Eye (tissue), 1 donor: ENCODE measurements at places on chromosomes 7 and 10.
A peak's percentile ranks its signal among the peaks of the same experiment; 100 is the strongest.

- DNase-seq: no peak
These were observed 731.4 kb downstream of the KCNMA1 start for GRCh38 chr10:76906256-76906655.

DNA sequence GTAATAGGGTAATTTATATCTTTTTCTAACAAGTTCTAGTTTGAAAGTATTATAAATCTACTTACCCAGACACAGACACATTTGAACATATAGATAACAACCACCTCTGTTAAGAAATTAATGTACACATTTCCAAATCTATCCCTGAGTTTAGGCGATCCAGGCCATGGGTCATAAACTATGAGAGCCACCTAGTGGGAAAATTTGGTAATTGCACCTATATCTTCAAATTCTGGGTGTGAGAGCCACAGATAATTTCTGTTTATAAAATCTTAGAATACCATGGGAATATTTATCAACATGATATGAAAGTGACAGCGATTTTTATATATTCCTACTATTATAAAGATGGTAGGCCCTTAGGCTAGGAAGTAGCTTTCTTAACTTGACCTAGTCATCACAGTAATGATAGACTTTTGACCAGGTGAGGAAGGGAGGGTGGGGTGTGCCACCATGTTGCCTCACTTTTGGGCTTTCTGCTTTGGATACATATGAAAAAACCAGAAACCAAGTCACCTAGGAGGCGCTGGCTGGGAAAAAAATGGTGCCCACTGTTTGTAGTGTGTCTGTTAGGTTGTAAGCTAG lies 8.0 kb upstream of the EPHA1 start:
- DNase-seq: peak; percentile 84

DNA sequence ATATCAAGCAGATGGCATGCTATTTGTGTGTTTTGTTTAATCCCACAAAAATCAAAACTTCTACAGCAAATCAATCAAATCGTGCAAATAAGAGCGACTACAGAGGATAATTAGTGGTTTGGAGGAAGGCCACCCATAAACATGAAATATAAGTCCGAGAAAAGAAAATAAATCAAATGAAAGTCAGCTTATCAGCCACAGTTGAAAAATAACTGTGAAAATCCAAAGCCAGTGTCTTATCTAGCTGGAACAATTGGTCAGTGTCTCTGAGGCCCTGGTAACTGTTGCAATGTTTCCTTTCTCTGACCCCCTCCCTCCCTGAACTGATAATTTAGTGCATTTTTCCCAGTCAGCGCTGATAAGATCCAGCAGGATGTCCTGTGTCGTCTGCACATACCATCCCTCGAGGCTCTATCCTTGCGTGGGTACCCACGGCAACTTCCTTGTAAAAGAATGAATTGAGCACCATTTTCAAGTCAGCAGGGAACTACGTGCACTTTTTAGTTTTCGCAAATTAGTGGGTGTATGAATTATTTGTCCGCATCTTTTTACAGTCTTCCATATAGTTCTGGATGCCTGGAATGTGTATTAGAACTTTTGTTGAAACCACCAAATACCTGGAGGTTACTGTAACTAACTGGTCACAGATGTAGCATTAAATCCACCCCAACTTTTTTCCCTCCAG lies 10.8 kb upstream of the JCAD start:
- peak; percentile 50 for DNase-seq

DNA sequence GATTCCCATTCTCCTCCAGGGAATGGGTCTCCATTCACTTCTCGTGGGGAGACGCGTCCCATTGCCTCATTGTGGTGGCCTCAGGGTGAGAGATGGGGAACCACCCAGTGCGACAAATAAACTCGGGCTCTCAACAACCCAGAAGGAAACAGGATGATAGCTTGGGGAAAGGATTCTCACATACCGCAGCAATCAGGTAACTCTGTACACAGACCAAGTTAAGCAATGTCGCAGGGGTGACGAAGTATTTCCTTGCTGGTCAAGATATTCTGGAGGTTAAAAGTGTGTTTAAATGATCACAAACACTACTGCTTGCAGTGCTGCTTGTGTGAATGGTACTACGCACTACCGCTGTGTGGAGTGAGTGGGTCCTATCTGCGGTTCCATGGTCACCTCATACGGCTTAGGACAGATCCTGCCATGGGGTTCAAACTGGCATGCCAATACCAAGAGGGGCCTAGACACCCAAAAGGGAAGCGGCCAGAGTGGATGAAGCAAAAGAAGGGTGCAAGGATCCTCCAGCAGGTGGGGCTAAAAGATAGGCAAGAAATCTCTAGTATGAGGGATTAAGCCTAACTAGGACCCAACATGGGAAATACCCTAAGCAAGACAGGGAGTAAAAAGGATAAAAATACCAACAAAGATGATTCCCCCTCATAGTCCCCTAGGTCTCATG lies 143.8 kb upstream of the TMEM106B start:
- DNase-seq: peak; percentile 81

DNA sequence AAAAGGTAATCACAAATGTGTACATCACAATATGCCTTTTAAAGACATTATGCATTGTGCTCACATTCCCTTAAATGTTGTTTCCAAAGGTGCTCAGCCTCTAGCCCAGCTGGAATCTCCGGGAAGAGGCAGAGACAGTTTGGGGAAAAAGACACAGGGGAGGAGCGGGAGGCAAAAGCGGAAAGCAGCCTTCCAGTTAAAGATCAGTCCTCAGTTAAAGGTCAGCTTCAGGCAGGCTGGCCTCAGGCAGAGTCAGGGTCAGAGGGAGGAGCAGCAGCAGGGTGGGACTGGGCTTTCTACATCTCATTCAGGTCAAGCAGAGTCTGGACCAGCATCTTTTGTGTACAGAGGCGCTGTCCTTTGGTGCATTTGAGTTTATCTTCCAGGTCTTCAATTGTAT lies 18.6 kb downstream of the ST7 start:
- DNase-seq: no peak

- DNase-seq: no peak
These were observed 16.8 kb downstream of the ATP6V1F start for GRCh38 chr7:128879461-128879938.

DNA sequence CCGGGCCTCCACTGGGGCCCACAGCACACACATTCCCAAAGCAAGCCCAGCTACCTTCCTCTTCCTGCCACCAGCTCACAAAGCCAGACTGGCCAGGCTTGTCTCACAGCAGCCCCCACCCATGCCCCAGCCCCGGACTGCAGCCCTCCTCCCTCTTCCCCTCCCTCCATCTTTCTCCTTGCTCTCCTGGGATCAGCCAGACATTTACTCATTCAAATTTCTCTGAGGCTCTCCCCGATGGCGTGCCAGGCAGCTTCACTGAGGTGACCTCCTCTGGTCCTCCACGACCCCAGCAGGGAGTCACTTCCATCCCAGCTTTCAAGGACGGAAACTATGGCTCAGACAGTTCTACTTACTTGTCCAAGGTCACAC lies 187.5 kb downstream of the GRID1 start:
- no peak for DNase-seq

DNA sequence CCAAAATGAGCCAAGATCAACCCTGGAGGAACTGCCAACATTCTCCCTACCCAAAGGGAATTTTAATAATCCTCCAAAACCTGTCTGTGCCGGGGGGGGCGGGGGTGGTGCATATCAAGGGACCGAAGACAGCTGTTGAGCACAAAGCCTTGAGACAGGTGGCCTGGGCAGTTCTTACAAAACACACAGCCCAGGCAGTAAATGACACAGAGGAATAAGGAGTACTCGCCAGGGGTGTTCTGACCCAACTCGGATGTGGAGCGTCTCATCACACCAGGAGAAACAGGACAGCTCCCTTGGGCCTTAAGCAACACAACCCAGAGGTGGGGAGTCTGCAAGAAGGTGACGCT lies 35.6 kb downstream of the PLAC9 start:
- DNase-seq: no peak

DNA sequence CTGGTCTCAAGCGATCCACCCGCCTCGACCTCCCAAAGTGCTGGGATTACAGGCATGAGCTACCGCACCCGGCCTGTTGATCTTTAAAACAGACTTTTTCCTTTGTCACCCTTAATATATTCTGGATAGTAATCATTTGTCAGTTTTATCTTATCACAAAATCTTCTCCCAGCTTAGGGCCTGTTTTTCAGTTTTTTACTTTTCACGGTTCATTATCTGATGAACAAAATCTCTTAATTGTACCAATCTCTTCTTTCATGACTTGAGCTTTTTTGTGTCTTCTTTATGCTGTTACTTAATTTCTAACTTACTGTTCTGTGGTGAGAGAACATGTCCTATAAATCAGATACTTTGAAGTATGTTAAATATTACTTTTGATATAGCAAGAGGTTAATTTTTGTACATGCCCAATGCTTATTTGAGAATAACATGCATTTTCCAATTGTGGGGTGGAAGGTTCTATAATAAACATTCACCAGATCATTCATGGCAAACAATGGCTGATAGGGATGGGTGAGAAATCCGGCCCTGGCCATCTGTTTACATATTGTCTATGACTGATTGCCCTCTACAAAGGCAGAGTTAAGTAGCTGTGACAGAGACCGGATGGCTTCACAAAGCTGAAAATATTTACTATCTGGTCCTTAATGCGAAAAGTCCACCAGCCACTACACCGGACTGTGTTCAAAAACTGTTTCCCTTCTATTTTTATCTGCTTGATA lies 5.3 kb downstream of the PAPOLB start:
- peak; percentile 49 for DNase-seq

DNA sequence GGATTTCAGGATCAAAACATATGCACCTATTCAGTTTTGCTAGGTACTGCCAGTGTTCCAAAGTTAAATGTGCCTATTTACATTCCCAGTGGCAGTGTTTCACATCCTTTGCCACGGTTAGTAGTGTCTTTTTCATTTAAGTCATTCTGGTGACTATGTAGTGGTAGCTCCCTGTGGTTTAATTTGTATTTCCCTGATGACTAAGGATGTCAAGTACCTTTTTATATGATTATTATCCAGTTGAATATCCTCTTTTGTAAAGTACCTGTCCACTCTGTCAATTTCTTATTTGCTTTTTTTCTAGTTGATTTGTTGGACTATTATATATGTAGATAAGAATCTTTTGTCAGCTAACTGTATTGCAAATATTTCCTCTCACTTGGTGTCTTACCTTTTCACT lies 45.1 kb downstream of the TMEM60 start:
- DNase-seq: no peak

DNA sequence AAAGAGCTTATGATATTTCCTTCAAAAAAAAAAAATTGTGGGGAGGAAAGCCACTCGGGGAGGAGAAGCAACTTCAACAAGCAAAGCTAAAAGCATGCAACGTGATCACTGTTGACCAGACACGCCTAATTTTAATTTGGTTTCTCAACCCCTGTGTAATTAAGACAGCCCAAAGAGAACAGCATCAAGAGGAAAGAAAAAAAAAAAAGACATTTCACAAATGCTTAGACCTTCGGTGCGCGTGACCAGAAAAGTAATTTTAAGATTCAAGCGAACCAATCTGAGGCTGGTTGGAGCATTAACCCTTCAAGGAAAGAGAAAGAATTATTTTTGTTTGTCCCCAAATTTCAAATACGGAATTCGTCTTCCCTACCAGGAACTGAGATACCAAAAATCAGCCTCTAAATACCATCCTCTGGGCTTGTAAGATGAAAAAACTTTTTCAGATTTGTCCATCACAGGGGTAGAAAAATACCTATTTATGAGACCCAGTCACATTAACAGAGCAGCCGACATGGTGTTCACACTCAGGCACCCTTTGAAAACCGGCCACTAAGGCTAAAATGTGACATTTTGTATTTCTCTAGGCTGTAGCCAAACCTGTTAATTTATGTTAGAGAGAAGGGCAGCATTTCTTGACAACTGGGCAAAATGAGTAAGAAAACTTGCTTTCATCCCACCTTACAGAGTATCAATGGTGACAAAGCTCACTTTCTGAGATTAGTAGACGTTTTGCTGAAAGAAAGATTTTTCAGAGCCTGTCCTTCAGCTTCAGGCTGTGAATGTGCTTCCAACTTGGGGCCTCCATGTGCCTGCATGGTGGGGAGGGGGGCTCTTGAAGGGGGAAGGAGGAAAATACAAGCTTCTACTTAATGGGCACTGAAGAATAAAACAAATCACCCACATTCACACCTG lies 179.9 kb upstream of the KLF14 start:
- no peak for DNase-seq

GRCh38 chr7:155842496-155843265 lies 30.4 kb upstream of the SHH start:
- no peak for DNase-seq
